Keratinocyte (primary cell): ENCODE measurements at places on chromosomes 5 and 9. TPM values are rescaled to one million over a fixed set of nuclear protein-coding genes. Genes with fewer than 3 reads are reported as not detected.

GRCh38 chr9:38036359-38037084 is 32.5 kb downstream of the SHB start:
- DNase-seq, result peak; percentile 54

GRCh38 chr5:135396459-135397055 is 2.5 kb downstream of the MACROH2A1 start:
- DNase-seq, result no peak

KIF20A gene
- polyA plus RNA-seq, result 2.3 to 18.5 TPM (median 17.1 TPM) in 3 replicates

GRCh38 chr9:122084026-122084675 is 9.0 kb downstream of the TTLL11 start:
- DNase-seq, result no peak

- DNase-seq, result peak; percentile 49
These were observed 123.7 kb upstream of the CPEB4 start for GRCh38 chr5:173764332-173765028.

- no peak for DNase-seq
These were observed 257.7 kb downstream of the EPB41L4A start for GRCh38 chr5:112161392-112161748.

- DNase-seq, result no peak
These were observed 283.0 kb upstream of the ITGA1 start for GRCh38 chr5:52504584-52505240.

- no peak for DNase-seq
These were observed 528.7 kb upstream of the DAP start for GRCh38 chr5:11289733-11290132.

DNA sequence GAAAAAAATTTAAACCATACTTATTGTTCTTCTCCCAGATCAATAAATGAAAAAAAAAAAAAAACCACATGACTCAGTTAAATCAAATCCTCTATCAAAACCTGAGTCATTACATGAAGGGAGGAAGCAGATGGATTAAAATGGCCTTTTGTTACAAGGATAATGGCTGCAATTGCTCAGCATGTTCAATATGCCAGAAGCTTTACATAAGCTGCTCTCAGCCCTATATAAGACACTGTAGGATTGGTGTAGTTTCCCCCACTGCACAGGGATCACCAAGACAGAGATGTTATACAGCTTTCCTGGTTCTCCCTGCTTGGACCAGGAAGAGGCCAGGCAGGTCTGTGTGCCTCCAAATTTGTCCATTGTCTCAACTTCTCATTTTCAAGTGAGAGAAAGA is 101.6 kb upstream of the MAP1B start:
- DNase-seq, result no peak

- no peak for DNase-seq
These were observed 271.5 kb downstream of the CCDC171 start for GRCh38 chr9:15824310-15824709.

GRCh38 chr9:33166231-33167083 is 679 bp downstream of the B4GALT1 start:
- no peak for DNase-seq

ADAM19 gene
- 19.7 to 90.3 TPM (median 22.7 TPM) in 3 replicates for polyA plus RNA-seq

DNA sequence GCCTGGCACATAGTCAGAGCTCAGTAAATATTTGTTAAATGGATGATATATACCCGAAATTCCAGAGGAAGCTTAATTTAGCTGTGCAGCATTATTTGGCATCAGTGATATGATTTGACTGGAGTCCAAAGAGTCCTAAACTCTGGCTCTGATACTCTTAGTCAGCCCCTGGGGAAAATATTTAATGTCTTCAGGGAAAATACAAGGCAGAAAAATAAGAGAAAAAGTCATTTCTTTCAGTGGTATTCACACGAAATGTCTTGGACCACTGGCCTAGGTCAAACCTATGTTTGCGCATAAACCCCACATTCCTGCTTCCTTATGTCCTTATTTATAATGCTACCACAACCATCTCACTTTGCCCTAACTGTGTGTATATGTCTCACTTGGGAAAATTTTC is 23.8 kb downstream of the GLRA1 start:
- no peak for DNase-seq

GRCh38 chr5:149399775-149400174 is 20.7 kb upstream of the IL17B start:
- DNase-seq, result no peak

RHOBTB3 gene
- polyA plus RNA-seq, result 4.7 to 7.3 TPM (median 6.5 TPM) in 3 replicates

- DNase-seq, result no peak
These were observed 207.0 kb upstream of the MAP3K1 start for GRCh38 chr5:56608217-56608925.

DNA sequence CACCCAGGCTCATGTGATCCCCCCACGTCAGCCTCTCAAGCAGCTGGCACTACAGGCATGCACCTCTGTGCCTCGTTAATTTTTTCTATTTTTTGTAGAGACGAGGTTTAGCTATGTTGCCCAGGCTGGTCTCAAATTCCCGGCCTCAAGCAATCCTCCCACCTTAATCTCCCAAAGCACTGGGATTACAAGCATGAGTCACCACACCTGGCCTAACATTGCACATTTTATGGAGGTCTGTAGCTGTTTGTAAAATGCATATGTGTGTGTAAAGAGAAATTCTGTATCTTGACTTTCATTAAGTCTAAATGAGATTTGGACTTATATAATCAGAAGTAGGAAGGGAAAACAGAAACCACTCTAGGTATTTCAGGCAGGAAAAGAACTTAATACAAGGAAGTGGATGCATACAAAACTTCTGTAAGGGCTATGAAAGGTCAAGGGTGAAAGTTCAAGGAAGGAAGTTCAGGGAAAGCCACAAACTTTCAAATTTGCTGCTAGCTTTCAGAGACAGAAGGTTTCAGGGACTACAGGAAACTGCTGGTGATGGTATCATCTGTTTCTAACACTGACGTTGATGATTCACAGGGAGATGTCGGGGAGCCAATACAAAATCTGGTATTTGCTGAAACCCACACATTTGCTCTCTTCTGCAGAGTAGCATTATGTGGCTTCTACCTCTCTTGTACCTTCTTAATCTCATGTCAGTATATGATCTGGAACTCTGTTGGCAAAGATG is 209.4 kb downstream of the PIK3R1 start:
- DNase-seq, result no peak

PALM2AKAP2 gene
- polyA plus RNA-seq, result 2.3 to 8.1 TPM (median 3.6 TPM) in 3 replicates

DNA sequence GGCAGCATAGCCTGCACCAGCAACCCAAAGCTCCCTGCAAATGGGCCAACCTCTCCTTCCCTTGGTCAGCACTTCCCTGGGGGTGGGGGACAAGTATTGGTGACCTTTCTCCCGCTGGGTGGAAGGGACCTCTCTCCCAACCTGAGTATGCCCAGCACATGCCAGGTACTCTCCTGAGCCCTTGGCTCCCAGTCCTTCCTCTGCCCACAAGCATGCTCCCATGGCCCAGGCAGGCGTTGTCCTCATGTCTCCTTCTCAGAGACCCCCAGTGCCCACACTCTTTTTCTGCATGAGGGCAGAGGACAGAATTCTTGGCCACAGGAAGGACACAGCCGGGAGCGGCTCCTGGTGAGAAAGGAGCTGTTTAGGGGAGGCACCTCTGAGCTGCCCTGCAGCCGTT is 60.3 kb downstream of the PHF2 start:
- DNase-seq, result no peak

LRRTM2 gene
- polyA plus RNA-seq, result not detected in 3 replicates
